Muscle of arm (tissue), 14 donors: ENCODE measurements at places on chromosomes 5 and 9.

GRCh38 chr5:1504069-1504595, 19.6 kb downstream of the LPCAT1 start:
- DNase-seq: no peak

DNA sequence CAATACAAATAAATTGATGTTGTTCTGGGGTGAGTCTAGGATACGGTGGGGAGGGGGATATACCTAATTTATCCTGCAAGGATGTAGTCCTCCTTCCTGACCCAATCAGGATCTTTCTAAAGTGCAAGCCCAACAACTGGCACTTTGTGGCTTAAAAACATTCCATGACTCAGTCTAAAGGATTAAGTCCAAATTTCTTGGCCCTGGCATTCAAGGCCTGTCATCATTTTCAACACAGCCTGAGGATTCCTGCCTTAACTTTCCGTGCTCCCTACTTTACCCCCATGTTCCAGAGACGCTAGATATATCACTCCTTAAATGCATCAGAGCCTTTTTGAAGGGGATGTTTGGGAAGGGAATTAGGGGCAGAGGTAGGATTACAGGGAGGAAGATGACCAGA, 1.0 kb downstream of the FAM221B start:
- DNase-seq: no peak

DNA sequence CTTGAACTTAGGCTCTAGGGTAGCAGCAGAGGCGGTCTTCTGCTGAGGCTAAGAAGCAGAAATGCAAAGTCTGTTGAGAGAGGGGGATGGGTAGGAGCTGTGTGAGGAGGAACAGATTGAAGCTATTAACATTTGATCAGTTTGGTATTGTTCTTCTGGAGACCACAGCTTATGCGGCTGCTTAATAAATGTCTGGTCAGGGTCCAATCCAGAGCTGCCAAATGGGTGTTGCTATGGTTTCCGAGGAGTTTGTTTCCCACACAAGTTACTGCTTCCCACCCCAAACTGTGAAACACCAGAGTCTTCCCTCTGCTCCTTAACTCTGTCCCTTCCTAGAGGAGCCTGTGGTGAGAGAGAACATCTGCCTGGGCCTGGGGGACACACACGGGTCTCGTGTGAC, 142.2 kb upstream of the KLF4 start:
- peak; percentile 96 for DNase-seq

DNA sequence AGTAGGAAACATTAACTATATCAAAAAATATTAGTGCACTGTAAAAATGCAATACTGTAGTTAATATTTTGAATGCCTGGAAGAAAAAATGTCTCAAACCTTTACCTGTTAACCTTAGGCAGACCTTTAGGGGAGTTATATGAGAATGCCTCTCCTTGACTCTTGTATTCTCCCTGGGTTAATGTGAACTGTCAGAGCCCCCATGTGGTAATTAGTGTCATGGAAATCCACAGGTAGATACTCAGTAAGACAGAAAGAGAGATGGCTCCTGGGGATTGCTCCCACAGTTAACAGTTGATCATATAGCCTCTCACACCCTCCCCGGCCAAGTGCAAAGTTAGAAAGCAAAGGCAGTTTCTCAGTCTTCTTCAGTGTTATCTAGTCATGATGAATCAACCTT, 742.8 kb downstream of the NR2F1-AS1 start:
- no peak for DNase-seq

GRCh38 chr9:134399435-134400056, 73.3 kb downstream of the RXRA start:
- no peak for DNase-seq
